ENCODE measurements at places on chromosomes 16 and 17.
A peak's percentile ranks its signal among the peaks of the same experiment; 100 is the strongest.

GRCh38 chr16:83402967-83403366 is 404.8 kb upstream of the HSBP1 start:
- DNase-seq = peak; percentile 38

DNA sequence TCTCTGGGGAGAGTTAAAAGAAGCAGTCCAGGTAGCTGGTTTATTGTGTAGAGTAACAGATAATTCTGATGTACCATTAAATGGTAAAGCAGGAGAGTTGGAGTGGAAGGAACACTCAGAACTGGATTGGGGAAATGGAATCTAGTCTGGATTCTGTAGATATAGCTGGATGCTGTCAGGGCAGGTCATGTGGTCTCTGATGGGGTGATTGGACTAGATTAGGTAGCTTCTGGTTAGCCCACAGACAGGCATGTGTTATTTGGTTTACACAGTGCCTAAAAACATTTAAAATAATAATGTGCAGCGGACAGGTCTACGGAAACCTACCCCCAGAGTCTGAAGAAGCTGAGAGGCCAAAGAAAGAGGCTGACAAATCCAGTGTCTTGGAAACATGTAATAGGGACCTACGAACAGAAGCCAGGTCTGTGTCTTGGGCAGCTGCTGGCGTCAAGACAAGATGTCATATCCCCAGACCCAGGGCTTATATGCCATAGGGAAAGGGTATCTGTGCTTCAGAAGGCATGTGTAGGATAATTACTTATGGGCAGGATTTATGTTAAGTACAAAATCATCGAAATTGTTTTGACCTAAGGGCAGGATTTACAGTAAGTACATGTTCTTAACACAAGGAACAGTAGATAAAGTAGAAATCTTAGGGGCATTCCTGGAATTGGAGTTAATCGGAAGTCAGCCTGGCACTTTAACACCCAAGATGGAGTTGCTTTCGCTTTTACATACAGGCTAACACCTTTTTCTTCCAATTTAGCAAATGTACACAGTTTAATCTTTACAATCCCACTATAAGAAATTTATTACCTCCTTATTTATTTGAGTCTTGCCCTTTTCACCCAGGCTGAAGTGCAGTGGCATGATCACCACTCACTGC is 12.4 kb downstream of the LUC7L3 start:
- no peak for DNase-seq

GRCh38 chr16:29745853-29746345 is at the start of gene C16orf54:
Gene C16orf54 (minus strand): TSS chr16:29745990. CDS start chr16:29744951, 1,039 bp downstream.
- no peak for DNase-seq

DNA sequence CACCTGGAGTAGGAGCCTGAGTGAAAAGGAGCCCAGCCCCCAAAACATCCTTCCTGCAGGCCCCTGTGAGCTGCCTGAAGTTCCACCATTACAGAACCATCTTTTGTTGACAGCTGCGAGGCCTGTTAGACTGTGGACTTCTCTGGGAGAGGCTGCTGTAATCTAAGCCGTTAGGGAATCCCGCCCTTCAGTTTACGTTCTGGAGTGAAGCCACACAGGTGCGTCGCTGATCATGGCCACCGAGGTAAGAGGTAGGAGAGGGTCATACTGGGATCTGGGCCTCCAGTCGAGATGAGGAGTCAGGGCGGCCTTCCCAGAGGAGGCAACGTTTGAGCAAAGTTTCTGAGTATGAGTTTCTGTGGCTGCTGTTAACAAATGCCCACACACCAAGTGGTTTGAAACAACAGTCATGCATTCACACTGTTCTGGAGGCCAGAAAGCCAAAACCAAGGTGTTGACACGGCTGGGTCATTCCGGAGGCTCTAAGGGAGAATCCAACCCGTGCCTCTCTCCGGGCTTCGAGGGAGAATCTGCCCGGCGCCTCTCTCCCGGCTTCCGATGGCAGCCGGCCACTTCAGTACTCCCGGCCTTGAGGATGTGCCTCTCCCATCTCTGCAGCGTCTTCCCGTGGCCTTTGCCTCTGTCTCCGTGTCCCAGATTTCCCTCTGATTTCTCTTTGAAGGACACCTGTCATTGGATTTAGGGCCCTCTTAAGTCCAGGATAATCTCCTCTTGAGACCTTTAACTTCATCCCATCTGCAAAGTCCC is 26.6 kb upstream of the ATP2C2 start:
- DNase-seq = no peak

DNA sequence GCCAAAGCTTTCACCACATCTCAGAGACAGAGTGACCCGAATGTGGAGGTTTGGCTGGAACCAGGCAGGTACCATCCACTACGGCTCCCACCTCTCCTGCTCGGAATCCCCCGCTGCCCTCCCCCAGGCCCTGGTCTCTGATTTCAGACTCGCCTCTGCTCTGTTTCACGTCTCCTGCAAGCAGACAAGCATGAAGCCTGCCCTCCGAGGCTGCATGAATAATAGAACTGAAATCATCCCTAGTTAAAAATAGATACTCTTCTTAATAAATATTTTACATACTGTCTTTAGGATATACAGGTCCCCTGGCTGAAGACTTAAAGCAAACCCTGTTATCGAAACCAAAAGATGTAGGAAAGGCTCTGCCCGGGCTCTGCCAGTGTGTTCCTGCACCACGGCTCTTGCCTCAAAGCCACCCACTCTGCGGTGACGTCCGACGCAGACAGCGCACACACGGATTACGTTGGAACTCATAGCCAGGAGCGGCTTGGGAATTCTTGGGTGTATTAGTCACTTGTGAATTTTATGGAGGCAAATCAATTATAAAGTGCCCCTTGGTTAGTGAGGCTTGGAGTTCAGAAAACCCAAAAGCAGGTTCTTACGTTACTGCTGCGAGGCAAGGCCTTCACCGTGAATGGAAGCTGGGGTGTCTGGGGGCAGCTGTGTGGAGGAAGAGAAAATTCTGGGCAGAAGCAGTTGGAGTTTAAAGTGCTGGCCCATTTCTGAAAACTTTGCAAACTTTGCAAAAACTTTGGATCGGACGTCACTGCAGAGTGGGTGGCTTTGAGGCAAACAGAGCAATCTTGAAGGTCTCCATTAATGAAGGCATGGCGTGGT is 25.6 kb upstream of the NPTX1 start:
- DNase-seq = no peak

DNA sequence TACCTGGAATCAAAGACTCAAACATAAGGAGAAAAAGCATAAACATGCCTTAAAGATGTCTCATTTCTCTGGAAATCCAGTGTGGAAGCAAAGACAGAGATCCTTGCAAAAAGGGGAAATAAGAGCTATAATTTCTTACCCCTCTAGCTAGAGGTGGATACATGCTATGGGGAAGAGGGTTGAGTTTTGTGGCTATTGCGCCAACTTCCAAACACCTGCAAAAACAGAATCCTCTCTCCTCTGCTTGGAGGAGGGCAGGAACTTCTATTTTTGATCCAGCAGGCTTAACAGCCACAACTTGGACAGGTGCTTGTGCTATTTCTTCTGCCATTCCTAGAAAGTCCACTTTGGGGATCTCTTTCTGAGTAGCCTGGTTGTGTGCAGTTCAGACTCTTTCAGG is 21.5 kb upstream of the NUDT7 start:
- DNase-seq = no peak

DNA sequence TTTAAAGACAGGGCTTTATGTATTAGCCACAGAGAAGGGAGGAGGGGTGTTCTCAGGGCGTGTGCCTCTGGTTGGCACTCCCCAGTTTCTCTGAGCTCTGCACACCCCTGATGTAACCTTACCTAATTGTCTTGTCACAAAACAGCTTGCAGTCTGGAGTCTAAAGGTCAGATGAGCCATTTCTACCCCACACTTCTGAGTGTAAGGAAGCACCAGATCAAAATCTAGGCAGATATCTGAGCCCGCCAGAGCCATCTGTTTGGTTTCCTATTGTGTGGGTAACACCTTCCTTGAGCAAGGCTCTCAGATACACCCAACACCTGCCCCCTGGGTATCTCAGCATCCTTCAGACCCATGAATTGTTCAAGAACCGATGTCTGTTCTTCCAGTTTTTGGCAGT is 15.5 kb downstream of the CDH1 start:
- no peak for DNase-seq

- DNase-seq = no peak
Observed at GRCh38 chr17:41870627-41871026, 5.4 kb upstream of the KLHL11 start.

GRCh38 chr17:39110435-39111136 is 40.9 kb downstream of the PLXDC1 start:
- DNase-seq = no peak

GRCh38 chr17:15657868-15658267 is 26.2 kb downstream of the TRIM16 start:
- DNase-seq = no peak

GRCh38 chr17:70772761-70773160 is 603.4 kb downstream of the KCNJ2 start:
- DNase-seq = no peak

DNA sequence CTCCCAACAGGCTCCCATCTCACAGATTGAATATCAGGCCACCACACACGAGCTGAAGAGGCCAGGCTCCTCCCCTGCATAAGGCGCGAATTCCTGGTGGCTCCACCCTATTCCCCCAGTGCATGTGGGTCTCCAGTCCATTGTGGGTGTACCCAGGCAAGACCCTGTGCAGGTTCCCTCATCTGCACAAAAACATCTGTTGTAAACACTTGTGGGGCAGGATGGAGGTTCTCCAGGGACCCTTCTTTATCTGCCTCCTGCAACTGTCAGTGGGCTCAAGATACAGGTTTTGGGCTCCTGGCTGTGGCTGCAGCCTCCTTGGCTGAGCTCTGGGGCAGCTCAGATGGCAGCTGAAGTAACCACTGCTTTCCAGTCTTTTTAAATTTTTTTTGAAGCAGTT is 17.6 kb upstream of the LGALS9 start:
- no peak for DNase-seq

DNA sequence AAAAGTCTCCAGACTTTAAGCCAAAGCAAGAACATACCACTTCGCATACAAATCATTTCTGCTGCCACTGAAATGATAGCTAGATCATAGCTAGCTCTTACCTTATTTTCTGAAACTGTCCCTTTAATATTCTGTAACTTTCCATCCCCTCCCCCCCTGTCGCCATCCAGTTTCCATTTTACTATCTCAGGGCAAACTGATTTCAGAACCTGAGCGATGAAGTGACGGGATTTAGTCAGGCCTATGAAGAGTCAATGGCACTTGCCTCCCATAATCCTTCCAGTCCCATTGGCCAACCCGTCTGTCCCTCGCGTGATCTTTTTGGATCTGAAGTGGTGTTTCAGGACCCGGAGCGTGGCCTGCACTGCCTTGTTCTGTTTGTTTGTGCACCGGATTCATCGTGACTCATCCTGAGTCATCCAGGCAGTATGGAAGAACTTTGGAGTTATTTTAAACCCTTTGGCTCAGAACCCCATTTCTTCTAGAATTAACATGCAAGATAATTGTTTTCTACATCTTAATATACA is 199.8 kb upstream of the CHMP6 start:
- peak; percentile 93 for DNase-seq

DNA sequence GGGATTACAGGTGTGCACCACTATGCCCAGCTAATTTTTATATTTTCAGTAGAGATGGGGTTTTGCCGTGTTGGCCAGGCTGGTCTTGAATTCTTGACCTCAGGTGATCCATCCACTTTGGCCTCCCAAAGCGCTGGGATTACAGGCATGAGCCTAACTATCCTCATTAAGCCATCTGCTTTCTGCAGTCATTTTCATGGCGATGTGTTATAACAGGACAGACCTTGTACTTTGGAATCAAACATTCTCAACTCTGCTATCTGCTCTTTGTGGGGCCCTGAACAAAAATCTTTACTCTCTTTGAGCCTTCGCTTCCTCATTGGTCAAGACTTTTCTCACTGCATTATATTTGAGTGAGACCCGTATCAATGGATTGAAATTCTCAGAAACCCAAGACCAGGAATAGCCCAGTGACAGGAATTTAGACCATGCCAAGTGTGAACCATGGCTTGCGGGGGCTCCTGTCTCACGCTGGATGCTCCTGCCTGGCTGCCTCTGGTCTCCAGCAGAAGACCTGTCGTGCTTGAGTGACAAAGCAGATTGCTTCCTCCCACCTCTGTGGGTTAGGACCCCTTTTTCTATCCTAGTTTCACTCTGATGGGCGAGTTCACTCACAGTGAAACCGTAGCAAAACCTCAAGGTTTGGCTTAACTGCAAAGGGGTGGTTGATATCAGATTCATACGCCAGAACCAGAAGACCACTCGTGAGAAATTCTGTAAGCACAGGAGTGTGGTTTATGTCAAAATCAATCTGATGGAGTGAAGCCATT is 519.1 kb downstream of the MAF start:
- DNase-seq = no peak

DNA sequence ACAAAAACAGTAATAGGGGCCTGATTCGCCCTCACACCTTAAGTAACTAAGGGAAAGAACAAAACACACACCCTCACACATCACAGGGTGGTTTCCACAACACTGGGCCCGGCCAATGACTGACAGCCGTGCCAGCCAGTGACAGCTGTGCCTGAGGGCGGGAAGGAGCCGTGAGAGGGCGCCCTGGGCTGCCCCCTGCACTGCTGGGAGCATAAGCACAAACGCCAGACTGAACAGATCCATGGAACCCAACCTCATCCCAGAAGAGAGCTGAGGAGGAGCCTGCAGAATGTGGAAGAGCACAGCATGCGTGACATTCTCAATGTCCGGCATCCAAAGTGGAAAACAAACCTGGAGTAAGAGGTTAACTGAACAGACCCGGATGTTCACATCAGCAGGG is 16.0 kb downstream of the CSNK1D start:
- no peak for DNase-seq

GRCh38 chr17:68319410-68320162 is 28.3 kb downstream of the ARSG start:
- no peak for DNase-seq

DNA sequence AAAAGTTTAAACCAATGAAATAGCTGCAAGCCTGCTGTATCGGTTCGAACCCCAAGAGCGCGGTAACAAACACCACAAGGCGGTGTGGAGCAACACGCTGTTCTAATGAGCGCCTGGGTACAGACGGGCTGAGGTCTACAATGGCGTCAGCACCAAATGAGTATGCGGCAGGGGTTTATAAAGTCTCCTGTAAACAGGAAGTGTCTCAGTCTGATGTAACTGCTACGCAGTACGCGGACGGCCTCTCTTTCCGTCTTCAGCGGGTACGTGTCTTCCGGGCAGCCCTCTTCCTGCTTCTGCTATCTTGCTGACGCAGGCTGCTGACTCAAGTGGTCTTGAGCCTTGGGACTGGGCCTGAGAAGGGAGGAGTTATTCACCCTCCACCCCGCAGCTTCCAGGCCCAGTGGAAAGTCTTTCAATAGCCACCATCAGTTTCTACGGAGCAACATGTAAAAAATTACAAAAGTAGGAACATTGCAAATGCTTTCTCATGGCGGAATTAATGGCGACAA is 40.5 kb upstream of the KCNJ2 start:
- no peak for DNase-seq
